ENCODE measurements at places on chromosomes 1 and 21.

GRCh38 chr1:38068220-38068979 lies 21.8 kb upstream of the POU3F1 start:
- no peak for DNase-seq

DNA sequence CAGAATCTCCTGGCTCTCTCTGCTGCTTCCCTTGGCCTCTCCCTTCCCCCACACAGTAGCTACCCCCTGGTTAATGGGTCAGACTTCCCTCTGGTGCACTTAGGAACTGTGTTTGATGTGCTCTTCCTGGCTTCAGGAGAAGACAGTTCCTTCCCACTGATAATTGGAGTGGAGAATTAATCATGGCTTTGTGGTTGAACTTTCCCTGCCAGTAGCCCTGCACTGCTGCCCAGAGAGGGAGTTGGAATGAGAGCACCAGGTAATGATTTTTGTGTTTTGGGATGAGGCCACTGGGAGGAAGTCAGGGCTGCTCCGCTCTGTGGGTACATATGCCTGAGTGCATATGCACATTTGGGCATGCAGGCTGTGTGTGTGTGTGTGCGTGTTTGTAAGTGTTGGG lies 39.7 kb upstream of the PADI2 start:
- no peak for DNase-seq

GRCh38 chr1:2212532-2213491 lies 15.3 kb upstream of the SKI start:
- no peak for DNase-seq

GRCh38 chr1:178310685-178311105 lies 186.1 kb downstream of the CLEC20A start:
- no peak for DNase-seq

- DNase-seq: no peak
Measured at GRCh38 chr21:14124266-14124665, 86.5 kb downstream of the LIPI start.
